Left colon (tissue), 2 donors: ENCODE measurements at places on chromosomes 6 and 20.
A peak's percentile ranks its signal among the peaks of the same experiment; 100 is the strongest.

GRCh38 chr6:13113376-13113775 is 215.0 kb downstream of the TBC1D7 start:
- no peak for DNase-seq

DNA sequence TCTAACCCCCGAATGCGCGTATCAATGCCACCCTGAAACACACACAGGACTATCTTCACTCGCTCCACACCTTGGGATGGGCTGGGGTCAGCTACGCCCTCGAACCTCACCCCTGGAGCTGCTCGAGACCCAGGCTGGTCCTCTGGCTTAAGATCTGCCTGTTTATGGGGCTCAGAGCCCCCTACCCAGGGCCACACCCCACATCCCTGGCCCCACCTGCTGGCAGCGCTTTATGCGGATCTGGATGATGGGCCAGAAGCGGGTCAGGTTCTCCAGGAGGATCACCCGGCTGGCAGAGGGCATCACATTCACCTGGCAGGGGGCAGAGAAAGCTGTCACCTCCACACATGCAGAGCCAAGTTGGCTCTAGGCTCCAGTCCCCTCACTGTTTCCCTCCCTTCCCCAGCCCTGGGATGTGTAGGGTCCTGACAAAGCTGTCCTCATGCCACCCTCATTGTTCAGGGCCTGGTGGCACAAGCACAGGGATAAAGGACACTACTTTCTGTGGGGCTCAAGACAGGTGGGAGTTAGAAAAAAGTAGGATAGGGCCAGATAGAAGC is 8.2 kb downstream of the CUL7 start:
- no peak for DNase-seq

GRCh38 chr6:160788806-160789205 is 86.8 kb downstream of the PLG start:
- DNase-seq: no peak

DNA sequence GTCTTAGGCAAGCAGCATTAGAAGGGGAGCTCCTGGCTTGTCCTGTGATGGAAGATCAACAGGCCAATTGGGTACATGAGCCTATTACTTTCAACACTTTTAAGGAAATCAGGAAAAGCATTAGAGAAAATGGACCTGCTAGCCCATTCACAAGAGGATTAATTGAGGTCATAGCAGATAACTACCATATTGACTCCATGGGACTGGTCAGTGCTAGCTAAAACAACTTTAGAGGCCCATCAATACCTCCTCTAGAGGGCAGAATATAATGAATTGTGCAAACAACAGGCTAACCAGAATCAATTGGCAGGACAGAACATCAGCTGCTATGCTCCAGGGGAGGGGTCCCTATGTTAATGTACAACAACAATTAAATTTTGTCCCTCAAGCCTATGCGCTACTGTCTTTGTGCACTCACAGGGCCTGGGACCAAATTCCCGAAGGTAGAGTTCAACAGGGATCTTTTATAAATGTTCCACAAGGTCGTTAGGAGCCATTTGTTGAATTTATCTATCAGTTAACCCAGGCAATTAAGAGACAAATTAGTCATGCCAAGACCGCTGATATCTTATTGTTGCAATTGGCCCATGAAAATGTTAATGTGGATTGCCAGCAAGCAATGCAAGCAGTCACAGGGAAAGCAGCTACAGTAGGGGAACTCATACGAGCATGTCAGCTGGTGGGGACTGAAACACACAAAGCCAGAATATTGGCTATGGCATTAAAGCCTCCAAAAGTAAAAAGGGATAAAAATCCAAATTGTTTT is 106.6 kb upstream of the BTN3A2 start:
- DNase-seq: no peak

GRCh38 chr6:121765060-121765459 is 329.6 kb downstream of the GJA1 start:
- no peak for DNase-seq

DNA sequence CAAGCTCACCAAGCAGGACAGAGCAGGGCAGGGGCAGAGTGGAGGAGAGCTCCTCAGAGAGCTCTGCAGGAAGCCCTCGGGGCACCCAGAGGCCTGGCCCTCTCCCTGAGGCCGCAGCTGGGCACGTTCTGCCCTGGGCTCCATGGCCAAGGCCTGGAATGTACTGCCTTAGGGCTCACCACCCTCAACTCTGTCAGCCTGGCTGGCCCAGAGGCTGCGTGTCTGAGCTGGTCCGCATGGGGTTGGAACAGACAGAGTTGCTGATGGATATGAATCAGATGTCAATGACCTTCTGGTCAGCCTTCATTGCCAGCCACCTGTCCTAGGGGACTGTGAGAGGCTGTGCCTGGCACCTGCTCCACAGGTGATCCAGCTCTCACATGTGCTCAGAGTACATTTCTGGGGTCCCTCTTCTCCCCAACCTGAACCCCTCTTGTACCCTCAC is 33.2 kb upstream of the PCMTD2 start:
- DNase-seq: no peak

- no peak for DNase-seq
These were observed 4.9 kb downstream of the MAPK13 start for GRCh38 chr6:36135053-36135731.

GRCh38 chr6:20564269-20564668 is 30.0 kb downstream of the CDKAL1 start:
- DNase-seq: no peak

DNA sequence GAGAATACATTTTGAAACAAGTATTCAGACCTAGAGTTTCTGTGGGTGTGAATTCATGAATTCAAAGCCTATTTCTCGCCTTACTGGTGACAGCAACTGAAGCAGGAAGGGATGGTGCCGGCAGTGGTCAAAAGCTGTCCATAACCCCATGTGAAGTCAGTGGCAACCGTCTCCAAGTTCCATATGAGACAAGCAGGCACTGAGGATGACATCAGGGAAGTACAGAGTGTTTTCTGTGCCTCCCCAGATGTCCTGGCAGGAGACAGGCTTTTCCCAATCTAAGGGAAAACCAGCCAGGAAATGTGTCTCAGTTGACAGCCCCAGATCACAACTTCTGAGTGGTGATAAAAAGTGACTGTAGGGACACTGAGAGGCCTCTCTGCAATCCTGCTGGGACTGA is 66.6 kb downstream of the HIVEP2 start:
- DNase-seq: no peak

DNA sequence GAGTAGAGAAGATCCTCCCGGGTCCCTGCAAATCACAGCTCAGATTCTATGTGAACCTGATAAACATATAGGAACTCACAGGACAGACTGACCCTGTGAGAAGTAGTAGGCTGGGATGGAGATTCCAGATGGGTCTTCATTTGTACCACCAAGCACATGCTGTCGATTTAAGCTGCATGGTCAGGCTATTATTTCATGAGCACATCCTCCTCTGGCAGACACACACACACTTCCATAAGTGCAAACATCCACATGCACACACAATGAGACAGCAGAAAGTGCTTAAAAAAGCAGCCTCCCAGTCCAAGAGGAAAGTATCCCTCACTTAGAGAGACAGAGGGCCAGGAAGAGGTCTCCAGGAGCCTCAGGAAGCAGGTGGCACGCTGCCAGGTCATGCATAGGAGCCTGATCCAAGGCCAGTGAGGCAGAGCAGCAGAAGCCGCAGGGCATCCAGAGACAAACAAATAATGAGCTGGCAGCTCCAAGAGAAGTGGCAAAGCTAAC is 131.8 kb downstream of the UNC5CL start:
- peak; percentile 31 for DNase-seq

DNA sequence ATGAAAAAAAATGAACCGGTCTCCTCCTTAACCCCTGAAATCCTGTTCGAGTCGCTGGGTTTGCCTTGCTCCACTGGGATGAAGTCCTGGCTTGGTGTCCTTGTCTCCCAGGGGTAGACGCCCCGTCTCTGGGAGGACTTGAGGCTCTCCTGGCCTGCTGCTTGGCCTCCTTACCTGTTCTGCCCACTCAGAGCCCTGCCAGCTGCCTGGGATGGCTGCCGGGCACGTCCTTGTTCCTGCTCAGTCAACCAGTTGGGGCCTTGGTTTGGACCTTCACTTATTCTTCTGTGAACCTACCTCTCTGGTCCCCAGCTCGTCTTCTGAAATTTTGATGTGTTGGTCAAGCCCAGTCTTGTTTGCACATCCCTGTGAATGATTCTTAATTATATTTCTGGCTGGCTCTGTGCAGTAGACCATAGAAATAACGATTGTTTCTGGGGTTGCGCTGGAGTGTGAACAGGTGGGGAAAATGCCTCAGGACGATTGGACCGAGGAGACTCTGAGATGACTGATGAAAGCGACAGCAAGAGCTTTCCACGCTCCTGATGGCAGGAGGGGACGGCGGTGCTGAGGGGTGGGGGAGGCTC is 126.5 kb upstream of the ESR1 start:
- no peak for DNase-seq

- DNase-seq: no peak
These were observed 280.4 kb downstream of the ALDH8A1 start for GRCh38 chr6:134669485-134669884.

GRCh38 chr6:128239146-128239545 is 281.3 kb downstream of the PTPRK start:
- DNase-seq: no peak

DNA sequence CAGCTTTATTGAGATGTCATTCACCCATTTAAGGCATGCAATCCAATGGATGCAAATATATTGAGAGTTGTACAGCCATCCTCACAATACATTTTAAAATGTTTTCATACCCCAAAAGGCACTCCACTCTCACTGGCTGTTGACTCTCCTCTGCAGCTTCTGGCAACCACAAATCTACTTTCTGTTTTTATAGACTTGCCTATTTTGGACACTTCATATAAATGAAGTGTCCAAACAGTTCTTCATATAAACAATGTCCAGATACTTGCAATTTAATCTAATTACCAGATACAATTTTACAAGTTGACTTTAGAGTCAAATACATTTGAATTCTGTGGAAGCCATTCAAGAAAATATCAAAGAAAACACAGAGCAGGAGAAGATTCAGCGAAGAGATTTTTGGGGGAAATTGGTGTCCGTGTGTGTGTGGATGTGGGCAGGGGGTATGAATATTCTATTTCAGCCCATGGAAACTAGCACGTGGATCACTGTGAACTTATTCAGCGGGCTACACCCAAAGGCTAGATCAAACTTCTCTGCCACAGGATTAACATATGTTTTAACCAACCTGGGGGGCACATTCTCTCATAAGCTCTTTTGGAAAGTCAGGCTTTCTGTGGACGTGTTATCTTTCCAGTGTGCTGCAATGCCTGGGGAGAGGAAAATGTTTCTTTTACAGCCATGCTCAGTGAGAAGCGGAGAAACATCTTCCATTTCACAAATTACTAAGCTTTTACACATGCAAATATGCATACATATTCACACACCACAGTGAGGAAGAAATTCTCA is 73.9 kb downstream of the PLG start:
- DNase-seq: no peak

GRCh38 chr20:14445310-14445709 is 107.9 kb upstream of the FLRT3 start:
- no peak for DNase-seq

GRCh38 chr6:10838794-10839333 is 525 bp upstream of the MAK start:
- no peak for DNase-seq

- DNase-seq: no peak
These were observed 289.7 kb downstream of the HTR1B start for GRCh38 chr6:77173472-77174074.

GRCh38 chr20:49706630-49707091 is 7.0 kb downstream of the B4GALT5 start:
- peak; percentile 50 for DNase-seq

DNA sequence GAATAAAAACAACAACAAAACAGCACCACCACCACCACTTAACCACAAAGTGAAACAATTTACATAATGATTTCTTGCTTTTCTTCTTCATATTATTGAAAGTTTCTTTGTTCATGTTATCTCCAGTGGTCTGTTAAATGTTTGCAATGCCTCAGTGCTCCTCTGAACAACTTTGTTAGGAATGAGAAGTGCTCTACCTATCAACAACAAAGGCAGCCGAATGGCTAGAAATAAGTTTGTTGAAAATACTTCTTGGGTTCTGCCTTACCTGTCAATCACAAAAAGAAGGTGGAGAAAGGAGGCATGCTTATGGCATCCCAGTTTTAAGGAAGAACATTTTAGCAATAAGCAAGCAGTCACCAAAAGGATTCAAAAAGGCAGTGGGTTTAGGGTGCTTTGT is 490.2 kb downstream of the PRKN start:
- DNase-seq: no peak

GRCh38 chr20:44109951-44110361 is 77.0 kb downstream of the JPH2 start:
- DNase-seq: no peak

DNA sequence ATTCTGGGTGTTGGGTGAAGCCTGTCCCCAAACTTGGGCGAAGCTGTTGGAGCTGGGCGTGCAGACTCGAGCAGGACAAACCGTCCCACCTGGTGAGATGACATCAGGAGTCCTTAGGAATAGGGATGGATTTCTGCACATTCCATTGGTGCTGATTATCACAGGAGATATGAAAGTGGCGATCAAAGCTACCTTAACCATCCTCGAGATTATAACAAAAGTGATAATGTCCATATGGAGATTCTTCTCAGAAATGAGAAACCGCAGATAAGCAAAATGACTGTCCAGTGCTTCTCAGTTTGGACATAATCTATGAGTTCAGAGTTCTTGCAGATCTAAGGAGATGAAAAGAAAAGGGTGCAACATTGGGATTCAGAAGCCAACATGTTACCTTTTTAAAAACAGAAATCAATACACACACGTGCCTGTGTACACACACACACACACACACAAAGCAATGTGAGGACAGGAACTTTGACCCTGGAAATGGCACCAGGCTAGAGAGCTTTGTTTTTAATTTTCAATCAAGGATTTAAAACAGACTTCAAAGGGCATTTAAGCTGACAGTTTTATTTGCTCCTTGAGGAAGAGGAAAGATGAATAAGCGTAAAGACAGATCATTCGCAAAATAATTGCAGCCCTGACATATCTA is 165.4 kb downstream of the CD83 start:
- no peak for DNase-seq

DNA sequence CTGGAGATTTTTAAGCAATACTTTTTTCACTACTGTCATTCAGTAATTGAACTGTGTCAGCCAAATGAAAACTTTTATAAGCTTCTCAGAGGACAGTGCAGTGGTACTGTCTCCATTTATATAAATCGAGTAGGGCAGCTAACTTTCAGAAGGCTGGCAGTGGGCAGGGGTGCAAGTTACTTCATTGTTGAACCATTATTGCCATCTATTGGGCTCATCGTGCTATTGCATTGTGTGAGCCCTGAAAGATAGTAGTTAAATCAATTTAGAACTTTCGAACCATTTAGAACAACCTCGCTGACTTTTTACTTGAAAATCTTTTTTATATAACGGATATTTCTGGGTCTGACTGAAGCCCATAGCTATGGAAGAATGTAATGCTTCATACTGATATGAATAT is 347.8 kb upstream of the PLCB4 start:
- no peak for DNase-seq

GRCh38 chr6:87110636-87111035 is 15.7 kb upstream of the CGA start:
- DNase-seq: no peak

DNA sequence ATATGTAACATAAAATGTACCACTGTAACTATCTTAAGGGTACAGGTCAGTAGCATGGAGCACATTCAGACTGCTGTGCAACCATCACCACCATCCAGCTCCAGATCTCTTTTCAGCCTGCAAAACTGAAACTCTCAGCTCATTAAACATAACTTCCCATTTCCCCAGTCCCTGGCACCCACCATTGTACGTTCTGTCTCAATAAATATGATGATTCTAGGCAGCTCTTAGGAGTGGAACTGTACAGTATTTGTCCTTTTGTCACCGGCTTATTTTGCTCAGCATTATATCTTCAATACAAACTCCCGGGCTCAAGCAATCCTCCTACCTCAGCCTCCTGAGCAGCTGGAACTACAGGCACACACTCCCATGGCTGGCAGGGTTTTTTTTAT is 1.5 kb downstream of the ZC3H12D start:
- DNase-seq: no peak
